ENCODE measurements at places on chromosomes 4 and X.

DNA sequence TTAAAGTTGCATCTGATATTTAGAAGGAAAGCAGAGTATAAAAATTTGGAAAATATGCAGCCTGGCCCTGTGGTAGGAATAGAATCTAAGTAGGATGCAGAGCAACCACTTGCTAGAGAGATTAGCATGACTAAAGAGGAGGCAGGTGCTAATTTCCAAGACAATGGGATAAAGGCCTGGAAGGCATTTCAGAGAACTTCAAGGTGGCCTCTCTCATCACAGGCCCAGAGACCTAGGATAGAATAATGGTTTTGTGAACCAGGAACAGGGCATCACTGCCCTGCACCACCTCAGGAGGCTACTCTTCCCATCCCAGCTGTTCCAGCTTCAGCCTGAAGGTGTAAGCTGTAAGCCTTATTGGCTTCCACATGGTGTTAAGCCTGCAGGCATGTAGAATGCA, 621.7 kb upstream of the HS3ST1 start:
- no peak for DNase-seq

- DNase-seq: no peak
Measured at GRCh38 chrX:109672239-109672638, 47.3 kb upstream of the KCNE5 start.

- DNase-seq: peak; percentile 42
Measured at GRCh38 chr4:4575284-4576211, 33.7 kb upstream of the STX18 start.

- DNase-seq: no peak
Measured at GRCh38 chr4:80875642-80876041, 154.9 kb upstream of the BMP3 start.

GRCh38 chr4:149897783-149898182, 82.1 kb upstream of the IQCM start:
- DNase-seq: no peak

GRCh38 chrX:117274965-117275364, 812.2 kb upstream of the CT83 start:
- no peak for DNase-seq

DNA sequence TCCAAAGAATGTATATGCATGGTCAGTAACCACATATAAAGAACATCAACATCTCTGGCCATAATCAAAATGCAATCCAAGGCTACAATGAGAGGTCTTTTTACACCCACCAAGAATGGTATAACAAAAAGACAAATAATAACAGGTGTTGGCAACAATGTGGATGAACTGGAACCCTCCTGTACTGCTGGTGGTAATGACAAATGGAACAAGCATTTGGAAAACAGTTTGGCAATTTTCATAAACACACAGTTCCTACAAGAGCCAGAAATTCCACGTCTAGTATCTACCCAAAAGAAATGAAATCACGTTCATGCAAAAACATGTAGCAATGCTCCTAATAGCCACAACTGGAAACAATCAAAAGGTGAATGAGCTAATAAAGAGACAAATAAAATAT, 11.7 kb downstream of the UGT2B4 start:
- DNase-seq: no peak

GRCh38 chrX:10106806-10107205, 50.0 kb upstream of the CLCN4 start:
- DNase-seq: no peak

DNA sequence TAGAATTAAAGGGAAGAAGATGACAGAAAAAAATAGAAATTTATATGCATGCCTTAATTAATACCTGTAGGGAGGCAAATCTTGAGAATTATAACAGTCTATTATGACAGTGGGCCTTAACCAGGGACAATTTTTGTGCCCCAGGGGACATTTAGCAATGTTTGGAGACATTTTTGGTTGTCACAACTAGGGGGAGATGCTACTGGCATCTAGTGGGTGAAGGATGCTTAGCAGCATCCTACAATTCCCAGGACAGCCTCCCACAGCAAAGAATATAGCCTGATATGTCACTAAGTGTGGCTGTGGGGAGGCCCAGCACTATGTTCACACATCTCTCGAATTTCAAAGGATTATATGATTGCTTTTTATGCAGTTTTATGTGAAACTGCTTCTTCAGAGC, 10.5 kb downstream of the GPR82 start:
- no peak for DNase-seq

GRCh38 chrX:153638436-153639176, 8.4 kb upstream of the DUSP9 start:
- DNase-seq: no peak

GRCh38 chr4:99586322-99586721, 11.7 kb downstream of the MTTP start:
- no peak for DNase-seq

DNA sequence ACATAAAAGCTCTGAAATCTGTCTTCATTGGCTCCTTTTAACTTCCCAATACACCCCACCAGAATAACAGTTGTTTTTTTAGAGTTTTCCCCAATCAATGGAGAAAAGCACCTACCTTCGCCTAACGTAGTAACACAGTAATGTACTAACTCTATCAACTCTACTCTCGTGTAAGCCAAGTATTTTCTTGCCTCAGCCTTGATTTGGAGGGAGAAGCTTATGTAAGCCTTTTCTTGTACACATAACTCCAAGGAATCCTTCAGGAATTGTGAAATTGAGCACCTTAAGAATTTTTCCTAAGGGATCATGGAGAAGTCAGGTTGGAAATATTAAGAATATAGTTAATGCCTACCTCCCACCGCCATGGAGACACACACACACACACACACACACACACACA, 181.2 kb downstream of the RAPGEF2 start:
- DNase-seq: no peak

DNA sequence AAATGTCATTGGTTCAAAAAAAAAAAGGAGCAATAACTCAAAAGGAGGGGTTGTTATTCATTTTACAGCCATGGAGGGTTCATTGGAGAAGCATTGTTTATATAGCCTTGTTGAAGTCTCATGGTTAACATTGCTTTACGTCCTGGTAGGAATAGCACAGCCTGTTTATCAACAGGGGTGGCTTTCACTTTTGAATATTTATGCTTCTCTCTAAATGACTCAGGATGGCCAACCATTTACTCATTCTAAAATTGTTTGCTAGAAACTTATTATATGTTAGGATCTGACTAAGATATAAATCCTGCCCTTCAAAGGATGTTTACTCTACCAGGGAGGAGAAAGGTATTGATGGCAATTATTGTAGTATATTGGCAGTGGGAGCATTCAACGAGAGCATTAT, 534.1 kb upstream of the GALNTL6 start:
- no peak for DNase-seq

DNA sequence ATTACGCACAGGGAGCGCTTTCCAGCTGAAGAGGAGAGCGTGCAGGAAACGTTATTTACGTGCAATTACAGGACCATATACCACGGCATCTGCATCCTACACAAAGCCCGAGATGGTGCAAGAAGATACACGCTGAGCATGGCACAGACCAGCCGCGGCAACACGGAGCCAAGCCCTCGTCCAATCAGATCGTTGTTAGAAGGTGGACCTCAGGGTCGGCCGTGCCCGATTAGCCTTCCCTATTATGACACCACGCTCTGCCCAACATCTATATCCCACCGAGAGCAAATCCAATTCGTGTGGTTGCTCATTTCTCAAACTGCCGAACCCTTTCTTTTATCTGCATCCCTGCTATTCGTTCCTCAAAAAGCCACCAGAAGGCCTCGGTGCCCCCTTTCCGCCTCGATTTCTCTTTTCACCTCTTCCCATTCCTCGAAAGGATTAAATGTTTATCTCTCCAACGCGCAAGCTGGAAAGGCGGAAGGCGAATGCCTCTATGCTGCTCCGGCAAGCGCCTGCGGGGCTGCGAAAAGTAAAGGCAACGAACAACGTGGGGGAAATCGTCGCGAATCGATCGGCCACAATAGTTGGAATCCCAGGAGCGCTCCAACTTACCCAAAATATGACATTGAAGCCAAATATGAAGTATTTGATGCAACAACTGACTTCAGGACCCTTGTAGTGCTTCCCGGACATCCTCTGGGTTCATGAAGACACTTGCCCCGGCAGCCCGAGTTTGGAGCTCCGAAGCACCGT, 702 bp downstream of the TSPAN5 start:
- peak; percentile 64 for DNase-seq

DNA sequence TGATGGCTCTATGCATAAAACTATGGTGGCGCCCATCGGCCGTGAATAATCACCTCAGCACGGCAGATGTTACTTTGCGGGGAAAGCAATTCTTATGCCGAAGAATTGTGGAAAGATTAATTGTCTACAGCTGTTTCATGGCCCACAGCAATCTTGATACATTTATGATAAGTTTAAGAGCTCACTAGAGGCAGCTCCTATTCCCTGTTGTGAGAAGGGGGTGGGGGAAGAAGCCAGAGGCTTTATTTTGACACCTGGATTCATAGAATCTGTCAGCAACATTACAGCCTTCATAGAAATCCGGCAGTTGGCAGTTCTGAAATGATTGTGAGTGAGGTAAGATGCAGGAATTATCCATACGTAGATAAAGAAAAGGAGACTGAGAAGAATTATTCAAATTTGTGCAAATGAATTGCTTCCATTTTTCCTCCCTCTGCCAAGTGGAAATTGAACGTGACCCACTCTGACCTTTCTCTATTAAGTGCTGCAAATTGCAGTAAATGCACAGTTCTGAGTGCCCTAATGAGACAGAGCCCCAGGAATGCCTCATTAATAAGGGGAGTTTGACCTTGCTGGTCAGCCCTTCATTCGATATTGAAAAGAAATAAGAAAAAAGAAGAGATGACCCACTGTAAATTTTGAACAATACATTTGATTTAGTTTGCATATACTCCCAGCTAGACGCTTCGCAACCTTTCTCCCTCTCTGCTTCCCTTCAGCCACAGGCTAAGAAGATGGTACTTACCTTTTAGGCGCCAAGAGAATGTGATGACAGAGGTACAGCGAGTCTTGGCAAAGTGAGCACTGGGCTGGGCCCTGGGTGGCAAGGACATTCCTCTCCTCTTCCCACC, 188.8 kb downstream of the GPAT3 start:
- no peak for DNase-seq

- no peak for DNase-seq
Measured at GRCh38 chr4:173264684-173265185, 69.4 kb downstream of the HMGB2 start.

GRCh38 chr4:71194454-71194853, 144.4 kb upstream of the SLC4A4 start:
- no peak for DNase-seq

DNA sequence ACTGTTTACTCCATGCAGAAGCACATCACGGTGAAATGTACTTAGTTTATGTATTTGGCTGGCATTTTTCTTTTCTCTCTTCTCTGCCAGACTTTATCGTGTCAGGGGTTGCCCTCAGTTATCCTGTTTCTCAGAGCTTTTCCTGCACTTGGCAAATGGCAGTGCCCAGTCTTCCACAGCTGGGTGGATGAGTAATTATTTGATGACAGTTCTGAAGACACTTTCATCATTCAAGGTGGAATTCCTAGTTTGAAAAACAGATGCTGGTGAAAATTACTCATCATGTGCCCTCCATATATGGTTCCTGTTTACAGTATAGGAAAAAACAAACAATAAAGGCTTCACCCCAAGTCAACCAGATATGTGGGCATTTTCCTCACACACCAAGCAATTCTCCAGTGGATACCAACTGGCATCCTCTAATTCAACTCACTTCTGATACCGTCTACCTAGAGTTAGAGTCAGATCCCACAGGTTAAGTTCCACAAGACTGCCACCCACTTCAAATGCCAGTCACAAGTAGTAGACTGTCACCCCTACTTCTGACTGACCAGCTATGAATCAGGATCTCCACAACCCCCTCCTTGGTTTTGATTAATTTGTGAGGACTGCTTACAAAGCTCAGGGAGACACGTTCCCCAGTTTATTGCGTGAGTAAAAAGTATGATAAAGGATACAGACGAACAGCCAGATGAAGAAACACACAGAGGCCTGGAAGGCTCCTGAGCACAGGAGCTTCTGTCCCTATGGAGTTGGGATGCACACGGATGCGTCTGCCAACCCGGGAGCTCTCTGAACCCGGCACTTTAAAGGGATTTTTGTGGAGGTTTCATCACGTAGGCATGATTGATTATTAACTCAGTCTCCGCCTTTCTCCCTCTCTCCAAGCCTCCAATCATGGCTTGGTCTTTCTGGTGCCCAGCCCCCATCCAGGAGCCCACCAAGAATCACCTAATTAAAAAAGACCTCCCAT, 72.9 kb downstream of the CLDN34 start:
- no peak for DNase-seq

DNA sequence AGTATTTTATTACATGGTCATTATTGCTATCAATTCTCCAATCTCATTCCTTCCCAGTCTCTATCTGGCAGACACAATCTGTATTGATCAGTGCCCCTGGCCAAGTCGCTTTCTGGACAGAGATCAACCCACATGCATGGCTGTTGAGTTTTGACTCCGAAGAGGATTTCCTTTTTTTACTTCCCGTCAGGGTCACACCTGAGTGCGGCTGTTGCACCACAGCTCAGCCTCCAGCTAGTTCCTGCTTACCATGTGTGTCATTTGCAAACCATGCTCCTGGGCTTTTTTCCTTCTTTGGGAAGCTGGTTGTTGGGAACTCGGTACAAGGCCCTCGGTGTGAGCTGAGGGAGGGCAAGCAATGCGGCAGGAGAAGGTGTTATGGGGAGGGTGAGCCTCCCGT, 11.7 kb downstream of the MAGED2 start:
- no peak for DNase-seq

- DNase-seq: no peak
Measured at GRCh38 chr4:164207460-164207859, 546.5 kb upstream of the SMIM31 start.

DNA sequence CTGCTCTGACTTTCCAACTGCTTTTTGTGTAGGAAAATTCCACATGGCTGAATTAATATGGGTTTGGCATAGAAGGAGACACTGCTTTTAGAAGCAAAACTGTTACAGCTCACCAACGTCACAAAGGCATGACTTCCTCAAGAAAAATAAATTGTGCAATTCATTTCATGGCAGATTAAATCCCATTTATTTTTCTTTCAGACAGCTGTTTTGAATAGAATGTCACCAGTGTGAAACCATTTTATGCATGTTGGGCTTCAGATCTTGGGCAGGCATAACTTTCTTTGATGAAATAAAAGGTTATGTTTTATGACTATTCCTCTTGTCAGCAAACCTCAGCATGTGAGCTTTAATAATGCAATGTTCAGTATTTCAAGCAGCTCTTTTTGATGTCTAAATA, 542.8 kb downstream of the GALNTL6 start:
- no peak for DNase-seq

GRCh38 chrX:37653397-37654085, 32.0 kb upstream of the XK start:
- DNase-seq: no peak

Measured in amygdala (tissue), 56 donors.